ENCODE measurements at places on chromosomes 16 and 17.

DNA sequence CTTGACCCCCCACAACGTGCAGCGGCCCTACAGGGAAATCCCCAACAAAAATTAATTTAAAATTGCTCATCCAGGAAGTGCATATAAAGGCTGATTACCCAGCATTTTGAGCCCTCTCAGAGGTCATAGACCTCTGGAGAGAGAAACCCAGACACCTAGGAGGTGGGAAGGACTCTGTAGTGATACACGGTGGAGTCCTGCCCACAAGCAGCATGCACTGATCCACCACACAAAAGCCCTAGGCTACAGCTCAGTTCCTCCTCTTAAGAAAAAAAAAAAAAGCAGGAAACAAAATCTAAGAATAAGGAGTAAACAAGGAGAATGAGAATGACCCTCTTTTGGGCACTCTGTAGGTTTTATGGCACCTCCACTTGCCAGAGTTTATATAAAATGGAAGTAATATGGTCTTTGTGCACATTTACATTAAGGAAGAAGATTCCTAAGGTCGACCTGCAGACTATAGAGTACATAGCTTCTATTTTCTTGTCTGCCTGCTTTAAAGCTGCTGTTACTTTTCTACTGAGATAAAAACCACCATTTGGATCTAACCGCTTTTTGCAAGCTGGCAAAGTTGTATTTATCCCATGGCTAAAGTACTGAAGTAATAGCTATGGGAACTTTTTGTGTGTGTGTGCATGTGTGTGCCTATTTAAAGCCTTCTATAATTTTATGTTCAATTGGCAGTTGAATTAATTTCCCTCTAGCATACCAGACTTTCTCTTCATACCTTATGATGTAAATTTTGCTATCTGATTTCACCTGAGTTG, 46.9 kb downstream of the ACSM1 start:
- no peak for DNase-seq

GRCh38 chr17:48647103-48647962, 21.2 kb upstream of the HOXB9 start:
- no peak for DNase-seq

- DNase-seq: no peak
Measured at GRCh38 chr16:30775131-30775391, 11.9 kb downstream of the ZNF629 start.

DNA sequence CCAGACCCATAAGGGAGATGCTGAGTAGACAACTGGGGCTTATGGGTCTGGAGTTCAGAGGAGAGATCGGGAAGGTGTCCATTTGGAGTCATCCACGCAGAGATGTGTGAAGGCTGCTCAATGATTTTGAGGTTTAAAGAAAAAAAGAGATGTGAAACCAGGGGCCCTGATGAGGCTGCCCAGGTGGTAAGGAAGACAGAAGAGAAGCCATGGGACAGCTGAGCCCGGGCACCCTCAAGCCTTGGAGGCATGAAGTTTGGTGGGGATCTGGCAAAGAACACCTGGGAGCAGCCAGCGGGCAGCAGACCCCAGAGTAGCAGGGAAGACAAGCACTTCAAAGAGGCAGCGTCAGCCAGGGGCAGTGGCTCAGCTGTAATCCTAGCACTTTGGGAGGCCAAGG, 20.8 kb upstream of the MYO15B start:
- DNase-seq: no peak

- DNase-seq: no peak
Measured at GRCh38 chr17:38465391-38466345, 37.4 kb downstream of the ARHGAP23 start.

DNA sequence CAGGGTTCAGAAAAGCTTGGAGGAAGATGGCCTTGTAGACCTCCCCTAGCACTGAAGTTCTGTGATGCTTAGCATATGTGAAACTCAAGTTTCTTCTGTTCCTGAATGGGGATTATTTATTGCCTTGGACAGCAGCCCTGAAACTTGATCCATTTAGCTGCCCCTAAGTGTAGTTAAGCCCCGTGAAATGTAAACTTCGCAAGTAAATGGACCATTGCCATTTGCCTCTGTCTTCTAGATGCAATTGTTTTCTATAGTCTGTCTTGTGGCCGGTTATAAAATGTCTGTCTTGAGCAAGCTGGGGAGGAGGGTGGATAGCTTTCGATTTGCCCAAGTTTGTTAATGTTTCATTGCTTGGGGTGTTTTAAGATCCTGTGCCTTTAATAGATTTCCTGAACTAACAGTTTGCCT, 261.8 kb downstream of the CDH13 start:
- DNase-seq: no peak

DNA sequence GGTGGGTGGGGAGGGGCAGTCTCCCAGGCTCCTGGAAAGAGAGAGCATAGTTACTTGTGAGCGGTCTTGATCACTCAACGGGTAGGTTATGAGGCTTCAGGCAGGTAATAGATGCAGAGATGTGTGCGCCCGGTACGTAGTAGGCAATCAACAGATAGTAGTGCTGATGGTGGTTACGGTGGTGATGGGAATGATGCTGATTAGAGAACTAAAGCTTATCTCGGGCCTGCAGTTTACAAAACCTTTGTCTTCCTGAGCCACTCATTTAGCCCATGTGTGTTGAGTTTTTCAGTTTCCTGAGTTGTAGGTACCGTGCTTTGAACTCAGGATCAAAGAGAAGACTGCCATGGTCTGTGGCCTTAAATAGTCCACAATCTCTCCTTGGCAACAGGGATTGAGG, 401.0 kb downstream of the SNX29 start:
- no peak for DNase-seq

- DNase-seq: no peak
Measured at GRCh38 chr16:82715160-82715559, 88.4 kb downstream of the CDH13 start.

DNA sequence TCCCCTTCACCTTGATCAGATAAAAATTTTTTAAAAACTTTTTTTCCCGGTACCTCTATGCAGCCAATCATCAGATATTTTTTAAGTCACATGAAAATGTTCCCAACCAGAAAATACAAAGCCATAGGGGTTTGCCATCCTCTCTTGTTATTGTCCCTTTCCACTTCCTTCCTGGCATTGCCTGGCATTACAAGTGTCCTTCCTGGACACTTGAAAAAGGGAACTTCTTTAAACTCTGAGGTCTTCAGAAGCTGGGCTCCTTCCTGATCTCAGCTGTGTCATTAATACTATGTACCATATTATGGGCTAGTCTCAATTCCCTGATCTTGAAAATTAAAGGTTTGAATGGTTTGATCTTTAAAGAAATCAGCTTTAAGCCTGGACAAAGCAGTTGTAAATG, 64.9 kb downstream of the TEX14 start:
- DNase-seq: no peak

- DNase-seq: no peak
Measured at GRCh38 chr16:2365397-2366294, 25.1 kb upstream of the ABCA3 start.

GRCh38 chr16:17780181-17780580, 309.4 kb upstream of the XYLT1 start:
- DNase-seq: no peak

DNA sequence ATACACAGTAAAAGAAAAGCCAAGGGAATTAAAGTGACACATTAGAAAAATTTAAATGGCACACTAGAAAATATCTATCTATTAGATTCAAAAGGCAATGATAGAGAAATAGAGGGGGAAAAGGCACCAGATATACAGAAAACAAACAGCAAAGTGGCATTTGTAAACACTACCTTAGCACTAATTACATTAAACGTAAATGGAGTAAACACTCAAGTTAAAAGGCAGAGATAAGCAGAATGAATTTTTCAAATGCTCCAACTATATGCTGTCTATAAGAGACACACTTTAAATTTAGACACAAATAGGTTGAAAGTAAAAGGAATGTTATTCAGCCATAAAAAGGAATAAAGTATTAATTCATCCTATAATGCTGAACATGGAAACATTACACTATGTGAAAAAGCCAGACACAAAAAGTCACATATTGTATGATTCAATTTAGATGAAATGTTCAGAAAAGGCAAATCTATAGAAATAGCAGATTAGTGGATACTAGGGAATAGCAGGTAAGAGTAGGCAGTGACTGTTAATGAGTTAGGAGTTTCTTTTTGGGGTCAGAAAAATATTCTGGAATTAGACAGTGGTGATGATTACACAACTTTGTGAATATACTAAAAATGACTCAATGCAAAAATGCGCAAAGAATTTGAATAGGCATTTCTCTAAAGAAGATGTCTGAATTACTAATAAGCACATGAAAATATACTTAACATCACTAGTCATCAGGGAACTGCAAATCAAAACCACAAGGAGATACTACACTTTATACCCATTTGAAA, 92.4 kb downstream of the BRIP1 start:
- DNase-seq: no peak

GRCh38 chr16:88967830-88968588, 9.0 kb downstream of the CBFA2T3 start:
- no peak for DNase-seq

GRCh38 chr17:74147056-74147835, 56.2 kb upstream of the RPL38 start:
- no peak for DNase-seq

GRCh38 chr16:72002619-72003018, 2.4 kb upstream of the PKD1L3 start:
- DNase-seq: no peak

- DNase-seq: no peak
Measured at GRCh38 chr17:27821318-27821717, 21.0 kb upstream of the NOS2 start.

- peak; percentile 50 for DNase-seq
Measured at GRCh38 chr17:65022751-65023700, 33.5 kb downstream of the GNA13 start.

DNA sequence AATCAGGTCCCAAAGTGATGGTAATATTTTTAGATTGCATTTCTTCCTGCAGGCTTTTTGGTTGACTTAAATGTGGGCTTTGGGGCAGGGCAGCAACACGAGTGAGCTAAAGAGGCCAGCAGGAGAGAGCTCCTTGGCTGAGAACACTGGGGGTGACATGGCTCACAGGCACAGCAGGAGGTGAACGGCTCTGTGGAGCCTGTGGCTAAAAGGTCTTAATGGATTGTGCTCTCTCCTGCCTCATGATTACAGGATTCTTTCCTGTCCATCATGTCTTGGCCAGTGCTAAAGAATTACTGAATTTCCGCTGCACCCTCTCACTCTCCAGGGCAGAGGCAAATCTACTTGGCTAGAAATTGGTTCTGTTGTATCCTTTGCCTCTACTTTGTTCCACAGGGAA, 366.6 kb downstream of the HS3ST4 start:
- DNase-seq: no peak

DNA sequence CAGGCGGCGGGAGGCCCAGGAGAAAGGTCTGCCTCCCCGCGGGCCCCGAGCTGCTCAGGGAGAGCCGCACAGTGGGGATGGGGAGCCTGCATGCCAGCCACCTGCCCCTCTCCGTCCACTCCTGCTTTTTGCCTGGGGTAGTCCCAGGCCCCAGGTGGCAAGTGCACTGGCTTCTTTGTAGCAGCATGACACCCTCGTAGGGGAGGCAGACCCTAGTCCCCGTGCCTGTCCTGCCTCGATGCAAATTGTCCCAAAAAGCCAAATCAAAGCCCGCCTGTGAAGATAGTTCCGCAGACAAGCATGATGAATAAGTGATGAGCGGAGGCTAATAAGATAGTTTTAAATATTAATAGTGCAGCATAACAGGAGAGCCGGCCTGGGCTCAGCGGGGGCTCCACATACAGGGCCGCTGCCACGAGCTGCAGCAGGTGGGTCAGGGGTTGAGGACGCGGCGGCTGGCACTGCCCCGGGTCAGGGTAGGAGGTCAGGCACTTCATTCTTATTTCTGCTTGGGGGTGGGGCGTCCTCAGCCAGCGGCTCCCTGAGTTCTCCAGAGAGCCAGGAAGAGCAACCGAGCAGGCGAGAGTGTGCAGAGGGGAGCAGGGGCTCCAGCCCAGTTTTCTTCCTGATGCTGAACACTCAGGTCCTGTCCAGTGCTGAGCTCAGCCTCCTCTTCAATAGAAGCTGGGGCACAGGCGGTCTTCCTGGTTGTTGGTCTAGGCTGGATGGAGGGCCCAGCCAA, 26.8 kb downstream of the GINS2 start:
- no peak for DNase-seq
